ENCODE measurements at places on chromosomes 1 and 21.

- no peak for DNase-seq
Observed at GRCh38 chr1:235945775-235946570, 79.3 kb upstream of the LYST start.

GRCh38 chr1:164728719-164729118 lies 169.7 kb downstream of the PBX1 start:
- no peak for DNase-seq

GRCh38 chr1:193919827-193920226 lies 733.4 kb upstream of the B3GALT2 start:
- no peak for DNase-seq

GRCh38 chr1:240332672-240333071 lies 241.0 kb downstream of the FMN2 start:
- no peak for DNase-seq

DNA sequence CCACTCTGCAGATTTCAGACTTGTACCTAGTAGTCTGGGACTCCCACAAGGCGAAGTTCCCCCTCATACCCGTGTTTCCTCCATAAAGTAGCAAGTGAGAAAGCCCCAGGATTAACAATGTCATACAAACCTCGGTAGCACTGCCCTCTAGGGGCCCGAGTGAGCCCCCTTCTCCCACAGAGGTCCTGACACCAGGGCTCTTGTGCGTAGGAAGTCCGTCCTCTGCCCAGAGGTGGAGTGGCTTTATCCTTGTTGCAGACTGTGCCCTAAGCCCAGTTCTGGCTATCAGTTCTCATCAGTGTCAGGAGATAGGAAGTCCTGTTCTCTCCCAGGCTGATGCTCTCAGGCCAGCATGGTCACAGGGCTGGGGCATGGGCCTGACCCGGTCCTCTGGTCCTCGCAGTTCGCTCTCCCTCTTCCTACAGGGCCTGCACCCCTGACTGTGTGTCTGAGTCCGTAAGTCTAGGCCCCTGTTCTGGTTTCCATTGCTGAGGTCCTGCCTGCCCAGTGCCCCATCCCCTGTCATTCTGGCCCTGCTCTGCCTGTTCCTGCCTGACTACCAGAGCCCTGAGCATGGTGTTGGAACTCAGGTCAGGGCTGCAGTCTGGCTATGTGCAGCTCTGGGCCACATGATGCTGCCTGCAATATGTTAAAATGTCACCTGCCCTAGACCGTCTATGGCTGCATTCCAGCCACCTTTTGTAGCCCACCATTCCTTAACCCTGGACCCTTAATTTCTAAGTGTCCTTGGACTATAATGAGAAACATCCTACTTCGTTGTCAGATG lies 285.6 kb downstream of the ASTN1 start:
- no peak for DNase-seq

GRCh38 chr1:225882694-225883615 lies 775 bp upstream of the TMEM63A start:
- DNase-seq: no peak

- DNase-seq: no peak
Observed at GRCh38 chr1:162674034-162674608, 41.9 kb downstream of the DDR2 start.

- DNase-seq: no peak
Observed at GRCh38 chr1:53502641-53503432, 43.6 kb downstream of the DMRTB1 start.

GRCh38 chr21:15837645-15838044 lies 107.9 kb downstream of the USP25 start:
- no peak for DNase-seq

- DNase-seq: no peak
Observed at GRCh38 chr1:116545359-116545705, 25.5 kb downstream of the CD58 start.

DNA sequence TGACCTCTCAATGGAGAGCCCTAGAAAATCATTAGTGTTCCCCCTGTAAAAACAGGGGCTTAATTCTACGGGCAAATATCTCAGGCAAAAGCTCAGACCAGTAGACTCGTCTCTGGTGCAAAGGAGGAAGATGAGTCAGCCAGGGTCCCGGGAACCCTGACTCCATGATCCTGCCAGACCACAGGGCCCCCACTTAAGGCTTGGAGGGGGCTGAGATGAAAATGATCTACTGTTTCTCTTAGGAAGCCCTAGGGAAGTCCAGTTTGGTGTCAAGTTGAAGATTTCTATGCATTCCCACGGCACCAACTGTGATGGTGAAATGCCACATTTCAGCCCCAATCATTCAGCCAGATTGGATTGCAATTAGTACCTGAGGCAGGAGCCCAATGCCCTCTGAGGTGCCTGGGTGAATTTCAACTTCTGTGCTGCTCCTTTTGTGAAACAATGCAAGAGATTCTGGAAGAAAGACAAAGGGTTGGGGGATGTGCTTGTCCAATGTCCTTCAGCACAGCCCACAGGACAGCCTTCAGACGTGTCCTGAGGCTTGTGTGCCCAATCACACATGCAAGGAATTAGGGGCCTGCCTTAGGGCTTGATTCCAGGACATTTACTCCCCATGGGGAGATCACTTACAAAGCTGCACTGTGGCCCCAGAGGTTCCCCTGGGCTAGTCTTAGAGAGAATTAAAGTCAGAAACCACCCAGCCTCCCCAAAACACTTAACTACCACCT lies 18.1 kb downstream of the NAV1 start:
- DNase-seq: no peak

DNA sequence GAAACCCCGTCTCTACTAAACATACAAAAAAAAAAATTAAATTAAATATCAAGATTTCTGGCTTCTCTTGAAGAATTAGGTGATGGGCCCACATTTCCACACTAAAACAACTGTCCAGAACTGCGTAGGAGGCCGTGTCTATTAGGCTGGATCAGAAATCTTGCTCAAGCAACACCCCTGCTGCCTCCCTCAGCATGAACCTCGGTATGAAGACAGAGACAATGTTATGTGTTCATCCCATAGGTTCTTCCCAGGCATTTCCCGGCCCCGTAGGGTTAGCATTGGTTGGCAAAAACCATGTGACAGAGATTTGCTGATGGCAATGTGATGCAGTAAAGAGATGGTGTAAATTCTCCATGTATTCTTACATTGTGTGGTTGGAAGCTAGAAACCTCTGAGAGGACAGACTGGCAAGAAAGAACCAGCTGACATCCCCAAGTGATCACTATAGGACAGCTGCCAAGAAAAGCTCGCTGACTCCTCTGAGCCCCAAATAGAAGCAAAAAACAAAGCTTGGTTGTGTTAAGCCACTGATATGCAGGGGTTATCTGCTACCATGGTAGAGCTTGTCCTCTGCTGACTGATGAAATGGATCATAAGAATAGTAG lies 34.5 kb downstream of the EBNA1BP2 start:
- DNase-seq: no peak

GRCh38 chr1:242735323-242735722 lies 210.8 kb upstream of the PLD5 start:
- DNase-seq: no peak

- DNase-seq: no peak
Observed at GRCh38 chr1:21857142-21857839, 45.2 kb downstream of the LDLRAD2 start.

- DNase-seq: no peak
Observed at GRCh38 chr1:233065685-233066084, 115.3 kb downstream of the NTPCR start.

GRCh38 chr1:109930252-109930993 lies 19.8 kb downstream of the CSF1 start:
- no peak for DNase-seq

DNA sequence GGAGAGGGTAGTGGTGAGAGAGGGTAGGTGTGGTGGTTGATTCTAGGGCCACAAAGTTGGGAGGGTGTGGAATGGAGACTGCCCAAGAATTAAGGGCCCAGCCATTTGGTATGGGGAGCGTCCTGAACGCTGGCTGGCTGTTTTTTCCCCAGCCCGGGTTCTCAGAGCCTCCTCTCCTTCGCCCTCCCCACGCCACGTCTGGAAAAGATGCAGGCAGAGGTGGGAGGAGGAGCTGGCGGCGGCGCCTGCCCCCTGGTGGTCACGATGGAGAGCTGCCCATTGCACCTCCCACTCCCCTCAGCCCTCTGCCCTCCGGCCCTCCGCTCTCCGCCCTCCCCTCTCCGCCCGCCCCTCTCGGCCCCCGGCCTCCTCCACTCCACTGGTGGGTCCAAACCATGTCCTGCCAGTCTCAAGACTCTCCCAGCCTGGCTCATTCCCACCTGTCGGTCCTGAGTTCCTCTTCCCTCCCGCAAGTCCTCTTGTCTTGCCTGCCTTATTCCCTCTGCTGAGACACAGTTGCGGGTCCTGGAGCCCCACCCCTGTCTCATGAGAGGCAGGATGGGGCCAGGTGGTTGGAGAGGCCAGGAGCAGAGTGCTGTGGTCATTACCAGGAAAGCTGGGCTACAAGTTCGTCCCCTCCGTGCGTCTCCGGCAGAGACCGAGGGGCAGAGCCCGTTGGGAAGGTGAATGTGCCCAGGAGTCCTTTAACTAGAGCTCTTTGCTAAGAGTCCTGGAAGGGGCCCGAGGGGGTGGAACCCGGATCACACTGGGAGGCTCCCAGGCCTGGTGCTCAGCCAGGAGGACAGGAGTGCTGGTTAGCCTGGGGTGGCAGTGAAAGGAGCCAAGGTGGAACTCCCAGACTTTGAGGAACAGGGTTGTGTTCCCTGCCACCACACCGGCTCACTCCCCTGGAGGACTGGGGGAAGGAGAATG lies 22.6 kb downstream of the ETNK2 start:
- DNase-seq: peak; percentile 18

DNA sequence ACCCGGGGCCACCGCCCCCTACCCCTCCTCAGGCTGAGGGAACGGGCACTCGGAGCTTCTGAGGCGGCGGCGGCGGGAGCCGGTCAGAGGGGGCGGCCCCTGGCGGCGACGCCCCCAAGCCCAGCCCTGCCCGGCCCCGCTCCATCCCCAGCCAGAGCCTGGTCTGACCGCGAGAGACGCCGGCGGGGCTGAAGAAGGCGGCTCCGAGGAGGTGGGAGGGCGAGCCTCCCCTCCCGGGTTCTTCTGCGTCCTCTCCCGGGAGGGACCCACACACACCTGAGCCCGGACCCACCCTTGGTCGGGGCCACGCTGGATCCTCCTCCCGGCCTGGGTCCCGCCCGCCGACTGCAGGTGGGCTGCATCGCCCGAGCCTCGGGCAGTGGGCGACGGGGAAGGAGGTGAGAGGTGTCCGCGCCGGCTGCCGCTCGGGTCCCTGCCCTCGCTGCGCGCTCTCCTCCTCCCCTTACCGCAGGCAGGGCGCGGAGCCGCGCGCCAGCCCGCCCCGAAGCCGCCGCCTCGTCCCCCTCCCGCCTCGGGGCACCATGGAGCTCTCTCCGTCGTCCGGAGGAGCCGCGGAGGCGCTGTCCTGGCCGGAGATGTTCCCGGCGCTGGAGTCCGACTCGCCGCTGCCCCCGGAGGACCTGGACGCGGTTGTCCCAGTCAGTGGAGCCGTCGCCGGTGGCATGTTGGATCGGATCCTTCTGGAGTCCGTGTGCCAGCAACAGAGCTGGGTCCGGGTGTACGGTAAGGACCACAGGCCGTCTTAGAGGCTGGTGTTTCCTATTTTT lies at the start of gene RASAL2:
RASAL2 (plus strand) TSS at position 154 of the 788 bp plus-strand sequence; CDS start at position 543, 389 bp downstream.
- no peak for DNase-seq

- DNase-seq: no peak
Observed at GRCh38 chr1:199151634-199152425, 513.0 kb downstream of the PTPRC start.

- DNase-seq: no peak
Observed at GRCh38 chr1:155942578-155943141, 1.2 kb downstream of the RXFP4 start.

GRCh38 chr1:172554915-172555314 lies 22.0 kb downstream of the SUCO start:
- DNase-seq: no peak

DNA sequence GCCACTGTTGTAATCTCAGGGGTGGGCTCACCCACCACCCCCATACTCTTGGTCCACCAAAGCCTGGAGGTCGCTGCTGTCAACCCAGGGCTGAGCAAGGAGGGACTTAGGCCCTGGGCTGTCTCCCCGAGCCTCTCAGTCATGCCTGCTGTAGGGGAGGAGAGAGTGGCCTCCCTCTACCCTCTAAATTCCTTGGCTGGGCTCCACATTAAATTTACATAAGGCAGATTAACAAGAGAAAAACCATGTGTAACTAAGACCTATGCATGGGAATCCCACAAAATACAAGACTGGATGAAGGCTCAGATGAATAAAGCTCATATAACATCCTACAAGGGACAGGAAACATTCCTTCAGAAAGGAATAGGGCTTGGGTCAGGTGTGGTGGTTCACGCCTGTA lies 1.8 kb upstream of the PIK3CD start:
- no peak for DNase-seq

- DNase-seq: no peak
Observed at GRCh38 chr1:245434280-245434679, 279.5 kb downstream of the KIF26B start.

- DNase-seq: no peak
Observed at GRCh38 chr1:26164036-26164860, 4.5 kb downstream of the C1orf232 start.

DNA sequence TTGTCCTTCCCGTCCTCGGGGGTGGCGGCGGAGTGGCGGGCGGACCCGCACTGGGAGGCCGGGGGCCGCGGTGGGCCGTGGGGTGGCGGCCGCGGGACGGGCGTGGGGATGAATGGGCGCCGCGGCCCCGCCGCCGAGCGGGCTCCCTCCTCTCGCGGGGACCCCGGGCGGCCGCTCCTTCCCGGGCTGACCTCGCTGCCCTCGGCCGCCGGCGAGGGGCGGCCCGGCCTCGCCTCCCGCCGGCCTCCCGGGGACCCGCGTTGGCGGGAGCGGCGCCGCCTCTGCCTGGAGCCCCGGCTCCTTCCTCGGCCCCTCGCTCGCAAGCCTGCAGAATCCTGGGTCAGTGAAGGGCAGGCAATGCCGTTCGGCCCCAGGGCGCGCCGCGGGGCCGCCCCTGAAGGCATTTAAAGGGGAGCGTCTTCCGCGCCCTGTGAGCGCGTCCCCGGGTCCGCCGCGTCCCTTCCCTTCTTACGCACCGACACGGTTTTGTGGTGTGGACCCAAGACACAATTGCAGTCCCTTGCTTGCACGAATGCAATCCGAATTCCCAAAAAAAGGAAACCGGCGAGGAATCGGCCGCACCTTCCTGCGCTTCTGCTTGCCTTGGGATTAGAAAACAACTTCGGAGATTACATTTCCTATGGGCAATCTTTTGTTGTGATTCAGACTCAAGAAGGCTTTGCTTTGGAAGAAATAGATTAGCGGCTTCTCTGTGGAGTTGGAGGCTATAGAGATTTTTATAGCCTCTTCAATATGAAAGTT lies 776 bp downstream of the ITSN1 start:
- DNase-seq: no peak

- no peak for DNase-seq
Observed at GRCh38 chr1:39170731-39171667, 33.5 kb upstream of the MACF1 start.

GRCh38 chr1:227942716-227943261 lies 4.9 kb downstream of the WNT9A start:
- no peak for DNase-seq

DNA sequence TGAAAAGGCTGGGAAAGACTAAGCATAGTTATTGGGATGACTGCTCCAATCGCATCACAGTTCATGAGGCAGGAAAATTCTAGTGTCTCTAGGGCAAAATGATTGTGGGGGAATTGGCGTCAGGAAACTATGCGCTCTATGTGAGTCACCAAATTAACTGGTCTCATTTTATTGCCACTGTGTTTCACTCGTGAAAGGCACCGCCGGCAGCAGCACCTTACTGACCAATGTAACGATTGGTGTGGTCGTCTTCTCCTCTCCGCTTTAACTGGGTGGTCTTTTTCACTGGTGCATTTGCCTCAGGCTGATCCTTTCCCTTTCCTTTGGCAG lies 83.5 kb downstream of the SPAG17 start:
- no peak for DNase-seq

- no peak for DNase-seq
Observed at GRCh38 chr1:202187041-202187671, 6.4 kb upstream of the LGR6 start.
